Heart left ventricle (tissue), 16 donors: ENCODE measurements at places on chromosomes 4 and X. TPM values are rescaled to one million over a fixed set of nuclear protein-coding genes. Genes with fewer than 3 reads are reported as not detected.
A peak's percentile ranks its signal among the peaks of the same experiment; 100 is the strongest.

GRCh38 chr4:80071604-80072227, 1.3 kb downstream of the ANTXR2 start:
- no peak for DNase-seq

GRCh38 chr4:52957835-52958631, 95.9 kb downstream of the RASL11B start:
- DNase-seq = no peak

DNA sequence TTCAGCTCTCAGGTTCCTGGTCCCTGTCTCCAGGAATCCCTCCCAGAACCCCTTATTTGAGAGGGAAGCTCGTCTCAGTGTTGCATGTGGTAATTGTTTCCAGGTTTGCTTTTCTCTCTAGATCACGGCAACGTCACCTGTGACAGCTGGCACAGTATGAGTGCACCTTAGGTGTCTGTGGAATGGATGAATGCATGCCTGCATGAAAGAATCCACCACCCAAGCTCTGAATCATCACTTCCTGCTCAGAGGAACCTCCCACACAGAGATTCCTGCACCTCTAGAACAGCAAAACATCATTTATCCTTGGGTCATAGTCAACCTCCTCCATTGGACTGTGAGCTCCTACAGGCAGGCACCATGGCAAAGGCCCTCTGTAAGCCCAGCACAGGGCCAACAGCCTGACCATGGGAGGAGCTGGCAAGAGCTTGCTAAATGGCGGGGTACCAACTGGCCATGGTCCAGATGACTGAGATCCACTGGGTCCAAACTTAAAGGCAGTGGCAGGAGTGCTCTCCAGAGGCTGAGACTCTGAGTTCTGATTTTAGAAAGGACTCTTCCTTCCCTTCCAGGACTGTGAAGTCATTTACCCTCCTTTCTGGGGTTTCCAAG, 116.2 kb downstream of the SLC2A9 start:
- peak; percentile 58 for DNase-seq

- no peak for DNase-seq
Measured at GRCh38 chr4:153955327-153955726, 166.4 kb upstream of the SFRP2 start.

DNA sequence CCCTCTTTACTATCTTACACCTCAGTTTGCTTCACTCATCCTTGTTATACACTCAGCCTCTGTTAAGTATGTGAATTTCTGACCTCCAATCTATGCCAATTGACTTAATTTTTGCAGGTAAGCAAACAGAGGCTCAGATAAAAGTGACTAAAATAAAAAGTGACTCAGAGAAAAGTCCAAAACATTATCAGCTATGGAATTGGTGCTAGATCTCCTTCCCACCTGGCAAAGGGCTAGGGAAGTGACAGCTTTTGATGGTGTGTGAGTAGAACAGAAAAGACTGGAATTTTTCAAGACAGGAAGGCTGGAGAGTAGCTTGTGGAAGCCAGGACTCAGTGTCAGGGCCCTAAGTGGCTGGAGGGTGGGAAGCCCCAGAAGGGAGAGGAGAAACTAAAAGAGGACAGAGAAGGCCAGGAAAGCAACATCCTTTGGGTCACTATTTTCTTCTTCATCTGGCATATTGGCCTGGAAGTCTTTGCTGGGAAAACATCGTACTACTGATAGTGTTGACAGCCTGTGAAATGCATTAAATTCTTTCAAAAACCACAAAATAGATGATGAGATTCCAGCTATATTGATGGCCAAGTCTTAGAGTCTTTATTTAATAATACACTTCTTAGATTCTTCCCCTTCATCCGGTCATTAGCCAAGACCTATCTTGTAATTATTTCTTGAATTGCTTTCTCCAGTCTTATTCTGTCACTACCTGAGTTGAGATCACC, 392.8 kb downstream of the RAPGEF2 start:
- DNase-seq = no peak

DNA sequence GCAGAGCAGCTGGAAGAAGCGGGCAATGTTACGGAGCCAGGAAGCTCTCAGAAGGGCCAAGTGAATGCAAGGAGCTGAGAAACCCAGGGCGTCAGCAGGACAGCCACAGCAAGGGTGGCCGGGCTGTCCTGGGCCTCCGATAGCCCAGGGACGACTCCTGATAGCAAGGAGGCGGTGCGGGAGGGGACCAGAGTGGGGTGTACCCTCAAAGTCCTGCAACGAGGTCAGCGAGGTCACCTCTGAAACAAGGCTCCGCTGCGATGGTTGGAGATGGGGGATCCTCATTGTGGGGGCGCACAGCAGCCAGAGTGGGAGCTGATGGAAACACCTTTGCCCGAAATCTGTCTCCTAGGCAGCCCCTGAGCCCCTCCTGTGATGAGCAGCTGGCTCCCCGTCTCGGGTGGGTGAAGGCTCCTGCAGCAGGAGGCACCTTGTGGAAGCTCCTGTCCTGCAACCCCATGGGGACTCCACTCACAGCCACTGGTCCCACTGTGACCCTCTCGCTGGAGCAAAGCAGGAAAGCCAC, 4.3 kb upstream of the CCNQ start:
- DNase-seq = no peak

GRCh38 chrX:94361241-94361640, 687.2 kb downstream of the FAM133A start:
- no peak for DNase-seq

- no peak for DNase-seq
Measured at GRCh38 chrX:670645-671044, 40.1 kb downstream of the SHOX start.

The UGT2A1 gene
- polyA plus RNA-seq = not detected

The FTHL17 gene
- polyA plus RNA-seq = not detected

The SCML2 gene
- polyA plus RNA-seq = 1.2 TPM

The ARMCX1 gene
- polyA plus RNA-seq = 15.2 TPM
